Lung (tissue), 17 donors: ENCODE measurements at places on chromosomes 5 and 9. TPM values are rescaled to one million over a fixed set of nuclear protein-coding genes. Genes with fewer than 3 reads are reported as not detected.
A peak's percentile ranks its signal among the peaks of the same experiment; 100 is the strongest.

ALDOB gene
- 0.09 TPM for polyA plus RNA-seq

DNA sequence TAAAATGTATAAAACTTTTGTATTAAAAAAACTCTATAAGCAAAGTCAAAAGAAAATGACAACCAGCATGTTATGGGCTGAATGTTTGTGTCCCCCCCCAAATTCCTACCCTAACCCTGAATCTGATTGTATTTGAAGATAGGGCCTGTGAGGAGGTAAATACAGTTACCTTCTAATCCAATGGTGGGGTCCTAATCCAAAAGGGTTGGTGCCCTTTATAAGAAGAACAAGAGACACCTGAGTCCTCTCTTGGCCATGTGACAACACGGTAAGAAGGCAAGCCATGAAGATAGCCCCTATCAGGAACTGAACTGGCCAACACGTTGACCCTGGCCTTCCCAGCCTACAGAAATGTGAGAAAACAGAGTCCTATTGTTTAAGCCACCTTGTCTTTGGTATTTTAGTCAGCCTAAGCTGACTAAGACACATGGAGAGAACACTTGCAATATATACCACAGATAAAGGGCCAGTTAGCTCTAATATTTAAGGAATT lies 49.7 kb upstream of the AKNA start:
- DNase-seq = no peak
- H3K4me1 ChIP-seq = no peaks in the 10 kb centered on the region
- no peak overlapping the region for H3K4me3 ChIP-seq
- H3K27ac ChIP-seq = no peak overlapping the region
- no peaks in the 10 kb centered on the region for H3K36me3 ChIP-seq
- H3K27me3 ChIP-seq = no peaks in the 10 kb centered on the region

PDCD1LG2 gene
- 0.87 TPM for polyA plus RNA-seq

DNA sequence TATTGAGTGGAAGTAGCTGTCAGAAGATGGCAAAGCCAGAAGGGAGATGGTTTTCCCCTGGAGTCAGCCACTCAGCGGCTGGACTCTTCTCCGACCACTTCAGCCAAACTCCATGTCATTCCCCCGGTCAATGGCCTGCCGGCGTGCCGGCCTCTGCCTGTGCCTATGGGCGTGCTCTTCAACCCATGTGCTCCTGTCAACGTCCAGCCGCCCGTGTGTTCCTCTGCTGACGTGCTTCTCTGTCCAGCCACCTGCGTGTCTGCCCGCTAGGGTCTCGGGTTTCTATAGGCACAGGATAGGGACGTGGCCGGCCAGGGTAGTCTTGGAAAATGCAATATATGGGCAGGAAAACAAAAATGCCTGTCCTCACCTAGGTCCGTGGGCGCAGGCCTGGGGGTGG lies 77.7 kb upstream of the RUFY1 start:
- H3K27ac ChIP-seq = no peak overlapping the region
- no peaks in the 10 kb centered on the region for H3K27me3 ChIP-seq
- no peak for DNase-seq
- H3K4me3 ChIP-seq = no peak overlapping the region
- no peaks in the 10 kb centered on the region for H3K36me3 ChIP-seq

- no peak for DNase-seq
- no peaks in the 10 kb centered on the region for H3K27me3 ChIP-seq
- no peak overlapping the region for H3K27ac ChIP-seq
- no peak overlapping the region for H3K4me3 ChIP-seq
- no peaks in the 10 kb centered on the region for H3K36me3 ChIP-seq
- H3K4me1 ChIP-seq = no peaks in the 10 kb centered on the region
These were observed 60.4 kb downstream of the GHR start for GRCh38 chr5:42483472-42484154.

GRCh38 chr5:97452646-97453045 lies 269.6 kb upstream of the RIOK2 start:
- H3K27ac ChIP-seq = no peak overlapping the region
- H3K4me3 ChIP-seq = no peak overlapping the region
- no peaks in the 10 kb centered on the region for H3K36me3 ChIP-seq
- peak; percentile 44 for DNase-seq
- H3K27me3 ChIP-seq = no peaks in the 10 kb centered on the region
- no peaks in the 10 kb centered on the region for H3K4me1 ChIP-seq

GRCh38 chr9:77017505-77017894 lies 2.0 kb upstream of the FOXB2 start:
- H3K27ac ChIP-seq = no peak overlapping the region
- peaks cover 12% of the 10 kb centered on the region for H3K4me1 ChIP-seq
- no peak for DNase-seq
- no peaks in the 10 kb centered on the region for H3K36me3 ChIP-seq
- no peak overlapping the region for H3K4me3 ChIP-seq

FIBCD1 gene
- polyA plus RNA-seq = 4.1 TPM

GRCh38 chr5:111670826-111671492 lies 86.0 kb downstream of the NREP start:
- no peaks in the 10 kb centered on the region for H3K36me3 ChIP-seq
- H3K27me3 ChIP-seq = no peaks in the 10 kb centered on the region
- DNase-seq = no peak
- no peak overlapping the region for H3K27ac ChIP-seq
- H3K4me3 ChIP-seq = no peak overlapping the region
- H3K4me1 ChIP-seq = no peaks in the 10 kb centered on the region

FOXD4 gene
- polyA plus RNA-seq = 0.53 TPM

OCLN gene
- polyA plus RNA-seq = 23.0 TPM

GRCh38 chr5:34709861-34710673 lies 53.9 kb downstream of the RAI14 start:
- no peaks in the 10 kb centered on the region for H3K36me3 ChIP-seq
- no peaks in the 10 kb centered on the region for H3K4me1 ChIP-seq

- DNase-seq = no peak
- H3K27me3 ChIP-seq = no peaks in the 10 kb centered on the region
- H3K4me1 ChIP-seq = no peaks in the 10 kb centered on the region
- no peaks in the 10 kb centered on the region for H3K36me3 ChIP-seq
These were observed 9.3 kb upstream of the SIL1 start for GRCh38 chr5:139207297-139208000.

DNA sequence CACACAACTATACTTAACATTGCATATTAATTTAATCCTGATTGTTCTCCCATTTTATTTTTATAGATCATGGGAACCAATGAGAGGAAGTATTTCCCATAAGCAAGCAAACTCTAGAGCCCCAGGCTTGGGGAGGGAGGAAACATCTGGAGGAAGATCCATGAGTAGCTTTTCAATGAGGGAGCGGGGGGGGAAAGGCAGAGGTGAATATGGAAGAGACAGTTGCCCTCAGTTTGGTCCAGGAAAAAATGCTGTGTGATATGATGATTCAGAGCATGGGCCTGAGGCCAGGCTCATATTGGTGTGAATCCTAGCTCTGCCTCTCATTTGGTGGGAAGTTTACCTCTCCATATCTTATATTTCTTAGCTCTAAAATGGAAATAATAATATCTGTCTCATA lies 42.2 kb upstream of the ALDOB start:
- H3K36me3 ChIP-seq = peaks cover 1% of the 10 kb centered on the region
- H3K4me1 ChIP-seq = no peaks in the 10 kb centered on the region
- no peaks in the 10 kb centered on the region for H3K27me3 ChIP-seq
- DNase-seq = no peak

DNA sequence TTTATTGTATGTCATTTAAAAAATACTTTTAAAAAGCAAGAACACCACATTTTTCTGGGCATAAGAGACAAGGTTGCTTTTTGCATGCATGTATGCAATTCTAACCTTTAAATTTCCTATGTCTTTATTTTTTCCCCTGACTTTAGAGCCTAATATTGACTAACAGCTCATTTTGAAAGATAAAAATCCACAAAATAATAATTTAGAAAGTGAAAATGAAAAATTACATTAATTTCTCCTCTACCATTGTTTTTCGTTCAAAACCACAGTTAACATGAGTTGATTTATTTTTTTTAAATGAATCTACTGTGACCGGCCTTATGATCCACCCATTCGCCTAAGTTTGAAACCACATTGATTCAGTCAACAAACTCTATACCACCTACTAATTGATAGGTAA lies 137.5 kb upstream of the CDKN2B start:
- H3K4me1 ChIP-seq = no peaks in the 10 kb centered on the region
- no peak for DNase-seq
- no peaks in the 10 kb centered on the region for H3K36me3 ChIP-seq
- H3K4me3 ChIP-seq = no peak overlapping the region
- H3K27me3 ChIP-seq = no peaks in the 10 kb centered on the region

WHRN gene
- polyA plus RNA-seq = 3.1 TPM

NSD1 gene
- 8.0 TPM for polyA plus RNA-seq

DNA sequence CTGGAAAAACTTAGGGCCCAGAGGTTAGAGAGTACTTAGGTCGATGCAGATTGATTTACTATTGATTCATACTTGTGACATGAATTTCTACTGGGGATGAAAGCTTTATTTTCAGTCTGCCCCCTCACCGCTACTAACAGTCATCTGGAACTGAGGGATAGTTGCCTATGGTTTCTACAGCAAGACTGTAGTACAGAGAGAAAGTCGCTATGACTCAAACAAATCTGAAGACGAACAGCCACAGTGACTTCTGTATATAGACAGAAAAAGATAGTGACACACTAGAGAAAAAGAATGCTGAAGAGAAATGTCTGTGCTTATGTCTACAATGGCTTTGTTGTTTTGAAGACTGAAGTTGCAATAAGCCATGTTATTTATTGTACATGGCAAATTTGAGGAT lies 17.3 kb downstream of the OR13D1 start:
- H3K4me3 ChIP-seq = no peak overlapping the region
- no peak for DNase-seq
- no peak overlapping the region for H3K27ac ChIP-seq
- no peaks in the 10 kb centered on the region for H3K36me3 ChIP-seq

- H3K27ac ChIP-seq = peak overlapping the region; percentile 86
- H3K4me3 ChIP-seq = peak overlapping the region; percentile 52
- peak; percentile 50 for DNase-seq
- H3K4me1 ChIP-seq = peaks cover 5% of the 10 kb centered on the region
- peaks cover 77% of the 10 kb centered on the region for H3K27me3 ChIP-seq
- H3K36me3 ChIP-seq = no peaks in the 10 kb centered on the region
These were observed 12.0 kb downstream of the IRX2 start for GRCh38 chr5:2739360-2740050.

- no peak overlapping the region for H3K27ac ChIP-seq
- H3K4me3 ChIP-seq = no peak overlapping the region
- no peaks in the 10 kb centered on the region for H3K27me3 ChIP-seq
- no peaks in the 10 kb centered on the region for H3K4me1 ChIP-seq
These were observed 224.8 kb upstream of the TBC1D2 start for GRCh38 chr9:98479967-98480847.

PCDHGB6 gene
- polyA plus RNA-seq = 1.1 TPM

DNA sequence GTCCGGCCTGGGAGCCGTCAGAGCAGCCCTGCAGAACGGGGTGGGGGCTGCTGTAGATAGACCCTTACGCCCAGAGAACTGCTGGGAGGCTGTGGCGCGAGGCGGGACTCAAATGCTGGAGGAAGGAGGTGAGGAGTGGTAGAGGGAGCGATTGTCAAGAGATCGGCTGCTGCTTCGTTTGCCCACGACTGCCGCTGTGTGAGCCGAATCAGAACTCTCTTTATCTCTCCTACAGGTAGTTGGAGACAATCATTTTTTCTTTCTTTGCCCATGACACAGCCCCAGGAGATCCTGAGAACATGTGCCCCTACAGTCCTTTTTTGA lies 456 bp downstream of the ZNF79 start:
- H3K27me3 ChIP-seq = no peaks in the 10 kb centered on the region
- H3K4me3 ChIP-seq = peak overlapping the region; percentile 66
- H3K36me3 ChIP-seq = peaks cover 4% of the 10 kb centered on the region

GRCh38 chr5:154112255-154112654 lies 73.5 kb downstream of the MFAP3 start:
- no peaks in the 10 kb centered on the region for H3K4me1 ChIP-seq
- DNase-seq = no peak
- no peak overlapping the region for H3K27ac ChIP-seq
- no peaks in the 10 kb centered on the region for H3K27me3 ChIP-seq
- H3K4me3 ChIP-seq = no peak overlapping the region

- no peaks in the 10 kb centered on the region for H3K36me3 ChIP-seq
- H3K27me3 ChIP-seq = peaks cover 4% of the 10 kb centered on the region
- peak overlapping the region; percentile 85 for H3K27ac ChIP-seq
- DNase-seq = peak; percentile 59
- no peaks in the 10 kb centered on the region for H3K4me1 ChIP-seq
These were observed 2.0 kb upstream of the ZNF462 start for GRCh38 chr9:106860721-106861639.

PCDHB8 gene
- polyA plus RNA-seq = 0.52 TPM
